Caki2 (cell line): ENCODE measurements at places on chromosomes 6 and 20.

DNA sequence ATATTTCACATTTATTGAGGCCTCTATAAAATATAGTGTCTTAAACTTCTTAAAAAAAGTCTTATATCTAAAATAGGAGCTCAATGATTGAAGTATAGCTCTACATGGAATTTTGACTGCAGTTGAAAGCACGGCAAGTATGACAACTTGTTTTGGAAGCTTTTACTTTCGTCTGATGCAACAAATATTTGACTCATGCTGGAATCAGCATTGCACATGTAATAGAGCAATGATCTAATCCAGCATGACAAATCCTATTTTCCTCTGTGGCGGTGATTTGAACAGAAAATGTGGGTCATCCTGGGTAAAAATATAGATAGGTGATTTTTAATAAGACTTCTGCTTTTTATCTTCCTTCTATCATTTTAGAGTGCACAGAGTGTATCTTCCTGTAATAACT is 111.6 kb downstream of the TINAG start:
- peak; percentile 55 for DNase-seq

DNA sequence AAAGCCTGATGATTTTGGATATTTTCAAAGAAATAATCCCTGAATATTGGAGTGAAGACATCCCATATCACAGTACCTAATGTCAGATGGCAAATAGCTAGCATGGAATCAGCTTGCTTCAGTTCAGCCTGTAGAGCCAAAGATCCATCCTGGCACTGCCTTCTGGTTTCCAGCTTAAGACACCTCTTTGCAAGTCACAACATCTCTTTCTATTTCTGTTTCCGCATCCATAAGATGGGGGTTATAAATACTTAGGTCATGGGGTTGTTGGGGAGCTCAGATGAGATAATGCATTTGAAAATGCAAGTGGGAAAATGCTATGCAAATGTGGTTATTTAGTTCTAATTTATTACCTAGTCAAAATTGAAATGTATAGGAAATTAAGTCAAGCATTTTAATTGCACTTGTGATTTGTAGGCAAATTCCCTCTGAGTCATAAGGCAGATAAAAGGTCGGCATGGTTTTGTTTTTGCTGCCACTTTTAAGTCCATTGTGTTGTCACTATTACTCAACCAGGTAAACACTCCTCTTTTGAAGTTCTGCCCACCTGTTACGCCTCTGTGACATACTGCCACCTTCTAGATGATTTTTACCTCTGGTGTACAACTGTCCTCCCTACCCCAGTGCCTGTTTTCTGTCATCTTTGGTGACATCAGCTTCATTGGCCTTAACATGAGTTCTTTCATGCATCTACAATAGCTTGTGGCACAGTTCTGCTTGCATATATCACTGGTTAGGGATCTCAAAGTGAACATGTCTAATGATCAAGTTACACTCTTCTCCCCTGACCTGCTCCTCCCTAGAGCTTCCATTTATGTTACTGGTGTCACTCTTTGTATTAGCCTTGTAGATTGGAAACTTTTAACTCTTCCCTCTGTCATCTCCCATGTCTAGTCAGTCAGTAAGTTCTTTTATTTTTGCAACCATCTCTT is 96.6 kb downstream of the CDKAL1 start:
- no peak for DNase-seq

- peak; percentile 98 for DNase-seq
Measured at GRCh38 chr20:327186-328026, 2.1 kb downstream of the SOX12 start.

DNA sequence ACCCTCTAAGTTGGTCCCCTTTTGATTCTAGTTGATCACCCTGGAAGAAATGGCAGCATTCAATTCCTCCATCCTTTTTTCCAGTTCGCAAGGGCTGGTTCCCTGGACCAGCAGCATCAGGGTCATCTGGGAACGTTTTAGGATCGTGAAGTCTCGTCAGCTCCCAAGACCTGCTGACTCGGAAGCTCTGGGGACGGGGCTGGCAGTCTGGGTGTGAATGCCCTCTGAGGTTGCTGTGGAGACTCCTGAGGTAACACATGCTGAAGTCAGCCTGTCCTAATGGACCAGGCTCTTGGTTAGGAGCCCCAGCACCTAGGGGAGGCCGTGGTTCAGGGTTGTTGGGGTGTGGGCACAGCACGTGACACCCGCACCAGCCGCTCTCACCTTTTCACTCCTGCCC is 164.1 kb downstream of the SYNDIG1 start:
- no peak for DNase-seq

DNA sequence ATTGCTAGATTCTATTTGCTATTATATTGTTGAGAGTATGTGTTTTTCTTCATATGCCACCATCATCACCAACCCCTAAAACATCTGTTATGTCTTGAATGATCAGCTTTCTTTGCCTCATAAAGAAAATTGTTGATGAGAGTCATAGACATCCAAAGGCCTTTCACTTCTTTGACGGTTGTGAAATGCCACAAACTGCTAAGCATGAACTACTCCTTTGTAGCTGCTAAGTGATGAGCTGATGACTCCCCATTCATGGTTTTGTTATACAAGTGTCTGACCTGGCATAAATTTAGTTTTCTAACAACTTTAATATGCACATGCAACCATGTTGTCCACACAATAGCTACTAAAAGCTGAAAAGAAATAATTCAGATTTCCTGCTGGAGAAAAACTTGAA is 684 bp upstream of the MED23 start:
- no peak for DNase-seq

GRCh38 chr6:31426395-31427354 is 23.3 kb downstream of the MICA start:
- DNase-seq, result no peak

GRCh38 chr6:2111162-2111677 is 134.2 kb downstream of the GMDS start:
- no peak for DNase-seq

- peak; percentile 65 for DNase-seq
Measured at GRCh38 chr6:71383901-71384489, 95.4 kb downstream of the OGFRL1 start.

DNA sequence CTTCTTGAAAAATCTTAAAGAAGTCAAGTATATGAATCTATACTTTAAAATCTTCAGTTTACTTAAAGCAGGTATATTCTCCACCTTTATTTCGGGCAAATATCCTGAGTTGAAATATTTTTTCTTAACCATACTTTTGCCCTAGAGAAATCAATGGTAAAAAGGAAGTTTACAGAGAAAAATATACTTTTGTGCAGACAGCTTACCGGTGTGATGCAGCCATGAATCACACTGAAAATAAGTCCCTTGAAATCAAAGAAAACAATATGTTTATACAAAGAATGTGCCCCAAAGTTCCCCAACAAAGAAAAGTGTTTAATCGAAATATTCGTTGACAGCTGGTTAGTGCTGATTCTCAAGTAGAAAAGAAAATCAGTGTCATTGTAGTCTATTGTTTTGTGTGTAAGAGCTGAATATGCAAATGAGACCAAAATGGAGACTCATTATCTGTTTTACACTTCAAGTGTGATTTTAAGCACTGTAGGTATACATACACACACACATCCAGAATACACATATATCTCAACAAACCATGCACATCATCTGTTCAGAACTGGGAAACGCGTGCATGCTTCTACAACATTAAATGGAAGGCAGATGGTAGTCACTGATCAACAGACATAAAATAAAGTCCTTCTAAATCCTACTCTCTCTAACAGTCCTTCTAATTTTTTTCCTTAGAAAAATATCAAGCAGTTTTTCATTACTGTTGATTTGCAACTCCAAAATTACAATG is 73.3 kb downstream of the BTBD9 start:
- DNase-seq, result no peak

- no peak for DNase-seq
Measured at GRCh38 chr6:62371453-62372210, 85.6 kb upstream of the KHDRBS2 start.

- DNase-seq, result no peak
Measured at GRCh38 chr20:37895166-37895565, 7.8 kb upstream of the VSTM2L start.

- DNase-seq, result no peak
Measured at GRCh38 chr6:38012573-38012972, 193.0 kb downstream of the ZFAND3 start.

DNA sequence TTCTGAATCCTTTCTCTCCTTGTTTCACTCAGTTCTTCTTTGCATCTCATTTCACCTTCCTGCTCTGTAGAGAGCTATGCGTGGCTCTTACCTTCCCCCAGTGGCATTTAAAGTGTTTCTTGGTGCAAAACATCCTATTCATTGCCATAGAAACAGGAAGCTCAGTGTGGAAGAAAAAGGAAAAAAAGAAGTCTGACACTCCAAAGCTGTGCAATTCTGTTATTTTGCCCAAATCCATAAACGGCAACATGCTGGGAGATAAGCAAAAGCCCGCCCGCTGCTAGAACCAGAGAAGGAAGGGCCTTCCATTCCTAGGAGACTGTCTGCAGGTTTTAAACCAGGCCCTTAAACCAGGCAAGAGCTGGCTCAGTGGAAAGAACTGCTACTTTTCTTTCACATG is 247.1 kb downstream of the HIVEP2 start:
- no peak for DNase-seq

GRCh38 chr6:14732844-14733757 is 512.8 kb upstream of the JARID2 start:
- peak; percentile 65 for DNase-seq

DNA sequence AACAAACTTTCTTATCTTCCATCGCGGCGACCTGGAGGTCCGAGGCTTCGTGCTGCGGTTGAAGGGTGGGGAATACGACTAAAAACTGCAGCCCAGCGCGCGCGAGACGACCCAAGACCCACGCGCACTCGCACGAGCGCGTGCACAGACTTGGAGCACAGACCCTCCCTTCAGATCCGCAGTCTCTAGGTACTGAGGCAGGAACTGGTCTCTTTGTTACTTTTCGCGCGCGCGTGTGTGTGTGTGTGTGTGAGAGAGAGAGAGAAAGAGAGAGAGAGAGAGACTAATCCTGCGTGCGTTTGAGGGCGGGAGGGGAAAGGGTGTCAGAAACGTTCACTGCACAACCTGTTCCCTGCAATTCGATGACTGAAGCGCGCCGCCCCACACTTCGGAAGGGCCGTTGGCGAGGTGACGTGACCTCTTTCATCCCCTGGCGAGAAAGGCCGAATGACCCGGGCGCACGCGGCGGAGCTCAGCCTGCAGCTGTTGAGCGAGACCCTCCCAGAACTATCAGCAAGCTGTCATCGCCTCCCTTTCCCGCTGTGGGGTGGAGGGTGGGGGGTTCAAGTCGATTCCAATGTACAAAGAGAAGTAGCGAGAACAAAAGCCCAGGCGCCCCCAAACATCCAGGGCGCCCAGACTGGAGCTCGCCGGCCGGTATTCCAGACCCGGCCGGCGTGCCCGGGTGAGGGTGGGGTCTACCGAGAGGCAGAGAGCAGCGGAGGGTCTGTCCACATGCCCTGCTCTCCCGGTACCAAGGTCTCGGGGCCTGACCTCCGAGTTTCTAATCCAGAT is 1.5 kb upstream of the TUBB2B start:
- DNase-seq, result no peak

GRCh38 chr6:145842693-145843546 is 28.3 kb upstream of the FBXO30 start:
- no peak for DNase-seq

DNA sequence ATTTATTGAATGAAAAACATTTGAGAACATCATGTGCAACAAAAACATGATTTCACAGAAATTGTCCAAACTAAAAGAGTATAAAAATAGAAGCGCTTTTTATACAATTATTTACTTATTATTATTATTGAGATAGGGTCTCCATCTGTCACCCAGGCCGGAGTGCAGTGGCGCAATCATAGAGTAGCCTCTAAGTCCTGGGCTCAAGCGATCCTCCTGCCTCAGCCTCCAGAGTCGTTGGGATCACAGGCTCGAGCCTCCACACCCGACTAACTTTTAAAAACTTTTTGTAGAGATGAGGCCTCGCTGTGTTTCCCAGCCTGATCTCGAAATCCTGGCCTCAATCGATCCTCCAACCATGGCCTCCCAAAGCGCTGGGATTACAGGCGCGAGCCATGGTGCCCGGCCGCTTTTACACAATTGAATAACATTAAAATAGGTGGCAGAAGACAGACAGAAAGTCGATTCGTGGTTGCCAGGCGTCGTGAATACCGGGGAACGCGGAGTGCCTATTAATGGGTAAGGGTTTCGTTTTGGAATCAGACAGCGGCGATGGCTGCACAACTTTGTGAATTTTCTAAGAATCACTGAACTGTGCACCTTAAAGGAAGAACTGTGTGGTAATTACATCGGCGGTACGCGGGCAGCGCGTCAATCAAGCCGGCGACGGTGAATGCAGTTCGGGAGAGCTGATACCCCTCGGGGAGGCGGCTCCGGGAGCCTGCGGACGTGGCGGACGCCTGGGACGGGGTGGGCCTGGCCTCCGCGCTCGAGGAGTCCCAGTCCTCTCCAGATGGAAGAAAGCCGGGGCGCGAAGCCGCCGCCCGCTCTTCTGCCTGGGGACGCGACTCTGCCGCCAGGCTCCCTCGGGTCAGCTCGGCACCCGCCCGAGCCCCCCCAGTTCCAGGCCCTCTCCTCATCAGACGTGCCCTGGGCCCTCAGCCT is 807 bp downstream of the TBC1D20 start:
- DNase-seq, result peak; percentile 42

- DNase-seq, result no peak
Measured at GRCh38 chr6:161101517-161101916, 109.9 kb downstream of the MAP3K4 start.

GRCh38 chr6:34561227-34561530 is 5.0 kb upstream of the SPDEF start:
- DNase-seq, result no peak

GRCh38 chr6:38151580-38152500 is 332.3 kb downstream of the ZFAND3 start:
- DNase-seq, result no peak

- no peak for DNase-seq
Measured at GRCh38 chr6:45305546-45305945, 22.6 kb upstream of the RUNX2 start.

DNA sequence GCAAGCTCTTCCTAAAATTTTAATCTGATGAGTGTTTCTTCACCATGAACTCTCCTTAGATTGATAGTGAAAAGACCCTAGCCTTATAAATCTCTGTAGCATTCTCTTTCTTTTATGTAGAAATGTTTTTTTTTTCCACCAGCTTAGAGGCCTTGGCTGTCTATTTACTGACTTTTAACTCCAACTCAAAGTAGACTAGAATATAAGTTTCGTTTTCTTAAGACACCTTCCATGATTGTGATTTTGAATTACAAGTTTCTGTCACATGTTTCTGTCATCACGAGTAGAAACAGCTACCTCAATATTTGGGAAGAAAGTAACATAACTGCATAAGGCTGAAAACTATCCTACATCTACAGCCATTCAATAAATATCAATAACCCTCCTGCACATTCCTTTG is 17.8 kb downstream of the ADGRF4 start:
- no peak for DNase-seq

- DNase-seq, result peak; percentile 6
Measured at GRCh38 chr6:53410508-53411258, 61.9 kb upstream of the ELOVL5 start.

GRCh38 chr20:55579802-55580201 is 425.5 kb downstream of the CBLN4 start:
- DNase-seq, result no peak
